Muscle of back (tissue), 13 donors: ENCODE measurements at places on chromosomes 2 and 18.

DNA sequence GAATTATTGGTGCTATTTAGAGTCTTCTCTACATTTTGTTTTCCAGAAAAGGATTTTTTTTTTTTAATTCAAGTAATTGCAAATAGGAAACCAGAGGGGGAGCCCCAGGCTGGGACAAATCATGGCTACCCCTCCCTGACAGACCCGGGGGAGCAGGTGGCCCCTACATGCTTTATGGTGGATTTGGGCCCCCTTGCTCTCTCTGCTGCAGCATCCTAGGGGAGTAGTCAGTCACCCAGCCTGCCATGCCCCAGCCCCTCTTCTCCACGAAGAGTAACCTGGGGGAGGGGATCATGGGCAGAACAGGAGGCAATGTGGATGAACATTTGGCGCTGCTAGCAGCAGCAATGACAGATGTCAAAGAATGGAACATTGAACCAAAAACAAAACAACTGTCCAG, 4.6 kb downstream of the C2orf81 start:
- DNase-seq = no peak

GRCh38 chr2:2646433-2647051, 315.5 kb upstream of the MYT1L start:
- no peak for DNase-seq

DNA sequence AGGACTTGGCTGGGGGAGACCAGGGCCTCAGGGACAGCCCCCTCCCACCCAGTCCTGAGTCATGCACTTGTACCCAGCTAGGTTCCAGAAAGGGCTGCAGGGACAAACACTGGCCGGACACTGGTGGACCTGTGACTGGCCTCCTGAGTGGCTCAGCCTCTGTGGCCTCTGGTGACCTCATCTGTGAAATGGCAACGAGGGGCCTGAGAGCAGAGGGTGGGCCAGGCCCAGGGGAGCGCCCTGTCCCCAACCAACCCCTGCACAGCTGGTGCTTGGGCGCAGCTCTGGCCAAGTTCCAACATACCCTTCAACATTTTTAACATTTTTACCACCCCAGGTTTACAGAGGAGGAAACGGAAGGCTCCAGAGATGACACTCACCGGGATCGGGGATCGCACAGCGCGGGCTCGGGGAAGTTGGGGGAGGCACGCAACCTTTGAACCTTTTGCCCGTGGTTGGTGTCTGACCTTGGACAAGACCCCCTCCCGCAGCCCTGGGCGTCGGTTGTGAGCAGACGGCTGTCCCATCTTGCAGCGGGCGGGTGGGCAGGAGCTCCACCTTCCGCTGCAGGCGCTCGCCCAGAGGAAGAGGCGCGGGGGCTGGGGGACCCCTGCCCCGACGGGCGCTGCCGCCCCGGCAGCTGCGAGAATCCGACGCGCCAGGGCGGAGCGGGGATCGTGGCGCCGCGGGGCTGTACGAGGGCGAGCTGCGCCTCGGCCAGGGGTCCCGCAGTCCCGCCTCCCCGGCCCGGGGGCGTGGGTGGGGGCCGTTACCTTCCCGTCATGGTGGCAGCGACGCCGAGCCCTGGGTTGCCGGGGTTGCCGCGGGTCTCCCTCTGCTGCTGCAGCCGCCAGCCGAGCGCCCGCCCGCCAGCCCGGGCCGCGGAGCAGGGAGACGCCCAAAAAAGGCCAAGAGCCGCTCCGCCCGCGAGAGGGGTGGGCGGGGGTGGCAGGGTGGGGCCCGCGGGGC, 805 bp downstream of the LIMS2 start:
- DNase-seq = no peak

GRCh38 chr2:197883354-197884032, 79.1 kb downstream of the PLCL1 start:
- peak; percentile 54 for DNase-seq

- no peak for DNase-seq
Observed at GRCh38 chr2:28638102-28638501, 113.5 kb upstream of the PPP1CB start.

GRCh38 chr2:25230198-25230947, 62.0 kb upstream of the POMC start:
- peak; percentile 57 for DNase-seq

GRCh38 chr18:25979369-25980040, 110.9 kb downstream of the SS18 start:
- DNase-seq = peak; percentile 22

- no peak for DNase-seq
Observed at GRCh38 chr2:8388781-8389180, 293.1 kb upstream of the ID2 start.

GRCh38 chr2:70561893-70562292, 8.3 kb upstream of the TGFA start:
- no peak for DNase-seq

DNA sequence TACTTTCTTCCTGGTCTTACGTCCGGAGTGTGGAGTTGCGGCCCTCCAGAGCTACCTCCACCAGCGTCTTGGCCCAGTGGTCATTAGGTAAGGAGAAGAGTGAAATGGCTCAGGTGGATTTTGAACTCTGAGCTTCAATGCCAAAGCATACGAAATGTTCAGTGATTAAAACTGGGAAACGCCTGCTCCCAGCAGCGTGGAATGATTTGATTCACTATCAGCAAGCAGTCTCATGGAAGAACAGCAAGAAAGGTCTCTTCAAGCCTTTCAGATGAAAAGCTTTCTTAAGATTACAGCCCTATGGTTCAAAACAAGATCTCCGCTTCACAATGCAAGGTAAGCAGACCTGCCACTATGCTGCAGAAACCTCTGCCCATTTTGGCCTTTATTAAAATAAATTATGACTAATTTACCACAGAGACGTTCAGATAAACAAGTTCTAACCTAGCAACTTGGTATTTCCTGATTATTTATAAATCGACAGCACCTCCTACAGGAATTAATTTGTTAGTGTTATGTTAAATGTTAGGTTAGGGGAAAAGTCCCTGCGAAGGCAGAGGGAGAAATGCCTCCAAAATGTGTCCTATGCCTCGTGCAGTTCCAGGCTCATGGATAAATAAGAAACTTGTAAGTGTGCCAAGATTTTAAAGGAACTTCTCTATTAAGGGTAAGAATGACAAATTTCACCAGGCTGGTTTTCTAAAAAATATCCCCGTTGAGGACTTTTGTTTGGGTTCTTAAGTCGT, 10.1 kb downstream of the SP9 start:
- DNase-seq = no peak

GRCh38 chr18:12296457-12296856, 11.6 kb upstream of the TUBB6 start:
- DNase-seq = no peak

DNA sequence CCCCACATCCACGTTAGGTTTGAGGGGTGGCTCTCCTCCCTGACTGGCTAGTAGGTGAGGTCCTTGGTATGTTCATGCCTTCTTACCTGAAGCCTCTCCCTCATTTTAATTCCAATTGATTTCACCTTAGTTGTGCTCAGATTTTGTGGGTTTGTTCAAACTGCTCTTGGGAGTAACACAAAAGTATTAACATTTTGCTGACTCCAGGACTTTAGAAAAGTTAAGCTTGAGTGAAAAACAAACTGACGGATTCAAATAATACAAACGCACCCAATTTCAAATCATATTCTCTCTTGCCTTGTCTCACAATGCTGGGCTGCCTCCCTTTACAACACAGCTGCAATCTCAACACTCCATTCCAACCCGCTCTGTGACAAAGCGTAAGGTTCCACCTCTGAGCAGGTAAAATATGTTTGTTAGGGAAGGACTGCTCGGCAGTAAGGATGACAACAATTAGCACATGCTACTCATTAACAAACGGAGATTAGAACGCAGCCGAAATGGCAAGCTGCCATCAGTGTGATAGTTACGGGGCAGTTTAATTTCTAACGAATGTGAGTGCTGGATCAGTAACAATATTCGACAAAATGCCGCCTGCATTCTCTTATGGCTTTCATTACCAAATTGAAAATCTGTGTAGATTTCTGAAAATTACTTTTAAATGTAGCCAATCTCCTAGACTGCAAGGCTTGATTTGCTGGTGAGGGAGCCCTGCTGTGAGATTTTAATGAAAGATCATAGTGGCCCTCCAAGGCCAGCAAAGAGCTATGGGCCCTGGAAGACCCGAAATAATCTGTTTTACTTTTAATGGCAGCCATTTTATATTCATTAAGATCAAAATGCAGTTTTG, 730.6 kb upstream of the FANCL start:
- DNase-seq = no peak

GRCh38 chr2:119795309-119796303, 35.9 kb downstream of the PTPN4 start:
- no peak for DNase-seq

DNA sequence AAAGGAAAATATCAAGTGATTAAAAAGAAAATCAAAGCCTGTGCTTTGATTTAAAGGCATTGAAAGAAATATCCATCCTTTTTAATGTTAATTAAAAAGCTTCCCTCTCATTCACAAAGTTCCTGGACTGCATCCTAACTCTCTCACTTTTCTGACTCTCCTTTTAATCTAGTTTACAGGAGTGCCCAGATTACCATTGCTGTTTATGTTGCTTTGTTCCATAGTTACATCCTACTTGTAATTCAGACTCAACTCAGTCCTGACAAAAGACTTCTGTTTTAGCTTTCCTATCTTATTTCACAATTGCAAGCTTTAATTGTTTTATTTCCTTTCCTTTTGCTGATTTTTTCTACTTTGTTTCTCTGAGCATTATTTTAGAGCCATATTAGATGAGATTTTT, 160.7 kb upstream of the DTNA start:
- no peak for DNase-seq
